ENCODE measurements at places on chromosomes 5 and 9. TPM values are rescaled to one million over a fixed set of nuclear protein-coding genes. Genes with fewer than 3 reads are reported as not detected.

Gene C5orf63
- 2.4 TPM for total RNA-seq

Gene FAM200C
- total RNA-seq = 7.2 TPM

Gene SH3GL2
- 0.07 TPM for total RNA-seq

Gene SCGB3A2
- not detected for total RNA-seq

Gene MLANA
- total RNA-seq = not detected

Gene LRRTM2
- total RNA-seq = 0.63 TPM
